Left ventricle myocardium superior (tissue), 1 donor: ENCODE measurements at places on chromosomes 12 and 14. TPM values are rescaled to one million over a fixed set of nuclear protein-coding genes. Genes with fewer than 3 reads are reported as not detected.

- DNase-seq = peak; percentile 22
Measured at GRCh38 chr14:105857220-105857825, 330.9 kb downstream of the TMEM121 start.

DNA sequence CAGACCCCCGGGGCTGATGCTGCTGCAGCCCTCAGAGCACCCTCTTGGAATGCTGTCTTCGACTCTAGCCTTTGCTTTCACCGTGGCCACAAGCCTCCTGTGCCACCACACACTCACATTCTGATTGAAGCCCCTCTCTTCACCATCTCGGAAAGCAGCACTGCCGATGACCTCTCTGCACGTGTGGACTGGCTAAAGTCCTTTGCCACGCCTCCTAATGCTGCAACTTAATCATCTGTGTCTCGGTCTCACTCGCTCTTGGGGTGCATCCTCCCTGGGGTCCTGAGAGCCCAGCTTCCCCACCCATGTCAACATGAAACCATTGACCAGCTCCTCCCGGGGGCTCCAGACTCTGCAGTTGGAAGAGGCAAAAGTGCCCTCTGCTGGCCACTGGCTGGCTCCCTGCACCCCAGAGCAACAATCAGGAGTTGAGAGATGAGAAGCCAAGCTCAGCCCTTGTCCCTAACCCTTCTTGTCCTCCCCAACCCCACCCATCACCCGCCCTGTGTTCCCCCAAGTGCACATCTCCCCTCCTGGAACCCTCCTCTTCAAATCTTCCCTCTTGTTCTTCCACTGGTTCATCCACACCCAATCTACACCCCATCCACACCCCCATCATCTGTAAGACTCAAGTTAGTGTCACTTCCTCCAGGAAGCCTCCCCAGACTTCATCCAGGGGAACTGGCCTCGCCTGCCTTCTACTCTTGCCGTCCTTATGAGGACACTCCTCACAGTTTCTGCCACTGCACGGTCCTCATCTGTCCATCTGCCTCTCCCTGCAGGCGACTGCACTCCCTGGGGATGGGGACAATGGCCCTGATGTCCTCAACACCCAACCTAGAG, 23.6 kb upstream of the FAM181A start:
- DNase-seq = no peak

DNA sequence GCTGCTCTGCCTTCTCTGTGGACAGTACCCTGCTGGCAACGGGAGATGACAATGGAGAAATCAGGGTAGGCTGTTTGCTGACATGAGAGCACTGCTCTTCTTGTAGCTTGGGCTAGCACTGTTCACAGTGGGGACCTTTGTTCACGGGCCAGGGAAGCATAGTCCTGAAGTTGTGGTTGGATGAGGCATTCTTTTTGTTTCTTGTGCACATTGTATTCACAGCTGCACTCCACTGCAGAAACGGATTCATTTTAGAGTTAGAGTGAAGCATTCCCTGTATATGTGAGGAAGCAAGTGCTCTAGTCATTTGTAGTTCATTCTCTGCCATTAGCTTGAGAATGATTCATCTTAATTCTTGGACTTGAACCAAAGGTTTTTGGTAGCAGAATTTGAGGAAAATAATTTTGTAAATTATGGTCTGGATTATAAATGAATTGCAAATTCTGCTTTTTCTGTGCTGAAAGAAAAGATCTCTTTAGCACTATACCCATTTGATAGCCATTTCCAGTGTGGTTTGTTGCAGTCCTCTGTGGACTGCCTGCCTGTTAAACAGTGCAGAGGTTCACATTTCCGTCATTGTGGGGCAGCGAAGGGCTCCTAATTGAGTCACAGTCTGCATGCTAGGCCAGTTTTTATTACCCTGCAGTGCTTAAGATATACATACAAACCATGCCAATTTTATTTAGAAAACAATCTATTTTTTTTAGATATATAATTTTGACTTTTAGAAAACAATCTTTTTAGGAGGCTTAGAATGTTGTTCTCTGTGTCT, 80.6 kb downstream of the APAF1 start:
- no peak for DNase-seq

- DNase-seq = no peak
Measured at GRCh38 chr12:110010853-110011723, 11.9 kb downstream of the ANKRD13A start.

DNA sequence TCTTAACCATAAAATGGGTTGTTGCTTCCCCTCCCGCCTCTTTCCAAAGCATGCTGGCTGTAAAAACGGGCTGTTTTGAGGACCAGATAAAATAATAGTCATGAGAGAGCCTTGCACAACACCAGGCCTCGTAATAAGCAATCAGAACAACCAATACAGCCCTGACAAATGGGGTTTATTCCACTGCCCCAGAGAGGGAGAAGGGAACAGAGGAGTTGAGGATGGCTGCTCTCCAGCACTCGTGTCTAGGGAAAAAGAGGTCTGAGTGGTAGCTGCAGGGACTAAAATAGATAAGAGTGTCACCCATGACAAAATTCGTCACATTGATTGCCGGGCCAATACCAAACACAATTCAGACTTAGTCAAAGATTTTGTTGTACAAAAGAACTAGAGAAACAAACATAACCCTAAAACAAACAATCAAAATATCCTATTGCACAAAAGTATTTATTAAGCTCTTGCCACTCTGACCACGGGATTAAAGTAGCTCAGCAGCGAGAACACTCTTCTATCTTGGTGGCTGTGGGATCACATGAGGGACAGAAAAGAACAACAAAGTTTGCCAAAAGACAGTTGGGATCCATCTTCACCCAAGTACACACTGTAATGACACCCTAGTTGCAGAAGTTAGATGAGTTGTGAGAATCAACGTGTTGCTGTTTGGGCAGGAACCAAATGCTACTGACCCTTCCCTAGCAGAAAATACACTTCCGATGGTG, 188.0 kb downstream of the FOXN3 start:
- no peak for DNase-seq

- no peak for DNase-seq
Measured at GRCh38 chr12:56836800-56837663, 73.9 kb downstream of the HSD17B6 start.

GRCh38 chr12:19131025-19131444, 1.5 kb downstream of the PLEKHA5 start:
- DNase-seq = peak; percentile 40

GRCh38 chr12:127771546-127771945, 495.4 kb upstream of the TMEM132C start:
- no peak for DNase-seq

GRCh38 chr12:4809013-4809448, 88.8 kb downstream of the GALNT8 start:
- DNase-seq = no peak

- DNase-seq = no peak
Measured at GRCh38 chr12:54991161-54991990, 6.8 kb upstream of the TESPA1 start.

GRCh38 chr12:26939192-26939832, 1.0 kb downstream of the FGFR1OP2 start:
- no peak for DNase-seq

DNA sequence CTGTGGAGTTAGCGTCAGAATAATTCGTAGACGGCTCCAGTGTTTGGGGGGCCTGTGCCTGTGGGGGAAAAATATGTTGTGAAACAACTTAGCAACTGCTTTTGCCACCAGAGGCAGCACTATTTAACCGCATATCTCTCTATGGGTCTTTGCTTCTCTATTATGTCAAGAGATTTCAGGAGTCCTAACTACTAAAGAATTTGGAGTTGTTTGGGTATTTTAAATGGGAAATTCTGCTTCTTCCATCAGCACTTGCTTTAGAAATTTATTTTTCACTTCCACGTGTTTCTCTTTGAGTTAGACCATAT, 594 bp upstream of the CLEC14A start:
- DNase-seq = no peak

The UBC gene
- total RNA-seq = 1,197 TPM

The REC8 gene
- 3.2 TPM for total RNA-seq

The ADAM21 gene
- total RNA-seq = 0.32 TPM

The SLC6A12 gene
- total RNA-seq = 1.2 TPM

The CISTR gene
- total RNA-seq = 2.4 TPM

The MMP17 gene
- total RNA-seq = 0.47 TPM
